ENCODE measurements at places on chromosomes 1 and 21. TPM values are rescaled to one million over a fixed set of nuclear protein-coding genes. Genes with fewer than 3 reads are reported as not detected.

Gene FOXD2
- 1.4 TPM for polyA plus RNA-seq

Gene CFHR2
- 9.6 TPM for polyA plus RNA-seq

Gene GFI1
- 0.41 TPM for polyA plus RNA-seq

Gene DNAH14
- 15.2 TPM for polyA plus RNA-seq

Gene FNBP1L
- polyA plus RNA-seq: 37.3 TPM

Gene MTMR11
- polyA plus RNA-seq: 34.0 TPM

Gene HTR1D
- polyA plus RNA-seq: 0.19 TPM

Gene KPRP
- polyA plus RNA-seq: not detected

Gene F3
- polyA plus RNA-seq: 412 TPM

Gene EEIG2
- polyA plus RNA-seq: 3.6 TPM

Gene LRRC3
- polyA plus RNA-seq: 7.2 TPM

Gene ZNF648
- not detected for polyA plus RNA-seq

Gene A3GALT2
- not detected for polyA plus RNA-seq

Gene LRRC7
- 0.94 TPM for polyA plus RNA-seq

DNA sequence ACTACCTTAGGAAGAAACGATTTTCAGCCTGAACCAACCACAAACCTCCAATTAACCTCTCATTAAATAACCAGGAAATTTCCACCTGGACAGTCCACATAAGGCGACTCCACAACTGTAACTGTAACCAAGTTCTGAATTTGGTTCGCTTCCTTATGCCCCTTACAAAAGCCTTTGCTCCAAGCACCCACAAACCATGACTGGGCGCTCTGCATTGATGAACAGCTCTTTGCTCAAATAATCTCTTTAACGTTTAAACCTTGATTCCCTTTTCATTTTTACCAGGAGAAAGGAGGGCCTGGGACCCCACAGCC lies 38.2 kb upstream of the ZNF124 start:
- no peak for DNase-seq

DNA sequence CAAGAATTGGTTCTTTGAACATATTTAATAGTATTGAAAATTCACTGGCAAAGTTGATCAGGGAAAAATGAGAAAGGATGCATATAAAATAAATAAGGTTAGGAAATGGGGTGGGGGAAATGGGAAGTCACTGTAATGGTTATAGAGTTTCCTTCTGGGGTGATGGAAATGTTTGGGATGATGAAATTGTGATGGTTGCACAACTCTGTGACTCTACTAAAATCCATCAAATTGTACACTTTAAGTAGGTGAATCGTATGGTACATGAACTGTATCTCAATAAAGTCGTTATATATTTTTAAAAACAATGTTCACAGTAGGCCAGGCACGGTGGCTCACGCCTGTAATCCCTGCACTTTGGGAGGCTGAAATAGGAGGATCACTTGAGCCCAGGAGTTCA lies 56.4 kb upstream of the ZYG11A start:
- no peak for DNase-seq

DNA sequence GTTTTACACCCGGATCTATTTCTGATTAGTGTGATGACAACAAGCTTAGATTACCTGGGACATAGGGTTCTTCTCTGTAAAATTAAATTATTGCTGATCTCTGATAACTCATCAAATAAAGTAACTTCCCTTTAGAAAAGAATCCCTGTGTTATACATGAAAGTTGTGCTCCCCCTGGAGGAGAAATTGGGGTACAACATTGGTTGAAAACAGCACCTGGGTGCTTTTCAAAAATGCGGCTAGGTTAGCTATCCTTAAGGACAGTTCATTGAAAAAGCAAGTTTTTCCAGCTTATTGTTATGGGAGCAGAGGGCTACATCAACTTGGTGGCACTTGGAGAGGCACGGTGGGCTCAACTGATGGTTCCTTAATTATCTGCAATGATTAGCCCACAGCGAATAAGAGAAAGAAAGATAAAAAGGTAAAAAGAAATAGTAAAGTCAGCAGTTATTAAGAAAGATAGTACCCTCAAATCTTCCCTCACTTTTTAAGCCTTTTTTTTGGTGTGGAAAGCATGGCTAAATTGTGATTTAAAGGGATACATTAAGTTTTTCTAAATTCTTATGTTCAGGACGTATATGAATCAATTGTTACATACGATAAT lies 97.8 kb downstream of the FMN2 start:
- DNase-seq: peak; percentile 73

- no peak for DNase-seq
Measured at GRCh38 chr1:63662056-63662836, 69.0 kb downstream of the PGM1 start.

DNA sequence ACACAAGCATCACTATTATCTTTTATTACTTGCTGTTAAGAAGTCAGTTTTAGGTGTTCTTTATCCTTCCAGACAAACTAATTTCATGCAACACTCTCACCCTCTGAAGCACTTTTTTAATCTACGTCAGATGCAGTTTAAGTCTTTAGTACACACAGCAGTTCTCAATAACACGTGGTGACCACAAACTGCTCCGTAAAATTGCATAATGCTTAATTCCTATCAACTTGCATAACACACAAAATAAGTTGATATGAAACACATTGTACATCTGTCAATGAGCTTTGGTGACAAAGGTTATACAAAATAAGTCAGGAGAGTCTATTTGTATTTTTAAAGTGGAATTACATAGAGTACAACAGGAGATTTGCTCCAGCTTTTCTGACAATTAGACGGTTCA lies 140.9 kb upstream of the ETS2 start:
- no peak for DNase-seq

DNA sequence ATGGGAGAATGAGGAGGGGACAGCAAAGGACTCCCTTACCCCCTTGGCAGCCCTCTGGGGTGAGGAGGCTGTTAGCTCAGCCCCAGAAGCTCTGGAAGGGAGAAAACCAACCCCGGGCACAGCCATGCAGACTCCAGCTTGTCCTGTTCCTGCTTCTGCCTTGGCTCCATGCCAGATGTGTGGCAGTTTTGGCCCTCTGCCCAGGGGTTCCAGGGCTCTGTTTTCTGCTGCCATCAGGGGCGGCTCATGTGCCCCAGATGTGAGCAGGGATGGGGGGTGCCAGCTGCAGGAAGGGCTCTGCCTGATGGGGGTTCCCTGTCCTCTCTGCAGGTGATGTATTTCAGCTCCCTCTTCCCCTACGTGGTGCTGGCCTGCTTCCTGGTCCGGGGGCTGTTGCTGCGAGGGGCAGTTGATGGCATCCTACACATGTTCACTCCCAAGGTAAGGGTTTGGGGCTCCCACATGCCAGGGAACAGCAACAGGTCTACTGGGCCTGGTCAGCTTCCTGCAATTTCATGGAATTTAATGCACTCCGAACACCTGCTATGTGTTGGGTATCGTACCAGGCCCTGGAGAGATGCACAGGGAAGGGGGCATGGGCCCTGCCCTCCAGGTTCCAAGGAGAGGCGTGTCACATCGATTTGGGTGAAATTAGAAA lies 26.1 kb downstream of the SLC6A17 start:
- DNase-seq: peak; percentile 35

DNA sequence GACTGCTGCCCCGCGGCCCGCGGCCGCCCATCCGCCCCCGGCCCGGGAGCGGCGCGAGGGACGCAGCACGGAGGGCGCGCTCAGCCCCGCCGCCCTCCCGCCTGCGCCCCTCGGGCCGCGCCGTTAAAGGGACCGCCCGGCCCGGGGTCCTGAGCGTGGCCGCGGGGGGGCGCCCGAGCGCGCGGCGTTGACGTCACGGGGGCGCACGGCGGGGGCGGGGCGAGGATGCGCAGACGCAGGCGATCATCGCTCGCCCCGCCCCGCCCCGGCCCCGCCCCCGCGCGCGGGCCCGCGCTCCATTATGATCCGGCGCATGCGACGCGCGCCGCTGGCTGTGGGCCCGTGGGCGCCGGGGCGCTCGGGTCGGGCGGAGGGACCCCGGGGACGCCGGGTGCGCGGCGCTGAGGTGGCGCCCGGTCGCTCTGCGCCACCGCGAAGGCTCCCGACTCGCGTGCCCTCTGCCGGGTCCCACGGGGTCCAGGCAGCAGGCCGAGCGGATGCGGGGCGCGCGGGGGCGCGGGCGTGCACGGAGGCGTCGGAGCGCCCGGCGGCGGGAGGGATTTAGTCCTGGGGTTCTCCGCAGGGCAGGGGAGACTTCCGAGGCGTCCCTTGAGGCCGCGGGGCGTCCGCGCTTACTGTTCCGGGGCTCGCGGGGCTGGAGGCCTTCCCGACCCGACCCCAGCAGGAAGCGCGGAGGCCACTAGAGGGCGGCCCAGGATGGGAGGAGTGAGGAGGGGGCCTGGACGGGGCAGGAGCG lies at the start of gene DVL1:
DVL1 (minus strand) TSS at position 163 of the 757 bp plus-strand sequence. CDS start 353 bp downstream, outside the sequence.
- DNase-seq: peak; percentile 86

DNA sequence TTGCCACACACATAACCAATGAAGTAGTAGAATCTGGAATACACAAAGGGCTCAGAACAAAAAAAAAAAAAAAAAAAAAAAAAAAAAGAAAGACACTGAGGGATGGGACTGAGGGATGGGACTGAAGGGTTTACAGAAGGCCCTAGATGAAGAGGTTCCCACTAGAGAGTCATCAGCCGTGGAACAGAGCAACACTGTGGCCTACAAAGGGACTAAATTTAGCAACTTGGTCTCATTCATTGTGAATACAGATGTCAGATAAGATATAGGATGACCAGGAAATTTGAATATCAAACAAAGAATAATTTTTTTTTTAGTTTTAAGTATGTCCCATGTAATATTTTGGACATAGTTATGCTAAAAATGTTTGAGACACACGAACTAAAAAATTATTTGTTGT lies 62.1 kb downstream of the GLUL start:
- DNase-seq: no peak

GRCh38 chr1:165075725-165076370 lies 280.7 kb downstream of the LMX1A start:
- peak; percentile 53 for DNase-seq

GRCh38 chr1:183228347-183229220 lies 42.5 kb downstream of the LAMC2 start:
- DNase-seq: peak; percentile 51

GRCh38 chr1:15492596-15492995 lies 16.7 kb downstream of the CELA2B start:
- DNase-seq: no peak

DNA sequence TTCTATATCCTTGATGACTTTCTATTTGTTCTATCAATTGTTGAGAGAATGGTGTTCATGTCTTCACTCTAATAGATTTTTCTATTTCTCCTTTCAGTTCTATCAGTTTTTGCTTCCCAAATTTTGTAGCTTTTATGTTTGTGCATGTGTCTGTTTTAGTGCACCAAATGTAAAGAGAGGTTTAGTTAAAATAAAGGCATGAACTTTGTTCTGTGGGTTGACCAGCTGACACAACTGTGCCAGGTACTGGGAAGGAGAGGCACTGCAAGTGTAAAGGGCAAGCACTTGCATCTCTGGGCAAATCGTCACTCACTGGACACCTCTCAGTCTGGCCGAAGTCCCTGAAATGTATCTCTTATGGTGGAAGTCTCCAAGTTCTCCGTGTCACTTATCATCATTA lies 38.6 kb upstream of the ABCD3 start:
- DNase-seq: no peak

GRCh38 chr1:14415396-14415795 lies 183.1 kb upstream of the KAZN start:
- no peak for DNase-seq

GRCh38 chr1:203671521-203672278 lies 45.1 kb downstream of the ATP2B4 start:
- DNase-seq: no peak

- DNase-seq: no peak
Measured at GRCh38 chr1:169318536-169319244, 48.9 kb downstream of the NME7 start.

- peak; percentile 57 for DNase-seq
Measured at GRCh38 chr1:22665752-22666151, 12.7 kb downstream of the C1QB start.

DNA sequence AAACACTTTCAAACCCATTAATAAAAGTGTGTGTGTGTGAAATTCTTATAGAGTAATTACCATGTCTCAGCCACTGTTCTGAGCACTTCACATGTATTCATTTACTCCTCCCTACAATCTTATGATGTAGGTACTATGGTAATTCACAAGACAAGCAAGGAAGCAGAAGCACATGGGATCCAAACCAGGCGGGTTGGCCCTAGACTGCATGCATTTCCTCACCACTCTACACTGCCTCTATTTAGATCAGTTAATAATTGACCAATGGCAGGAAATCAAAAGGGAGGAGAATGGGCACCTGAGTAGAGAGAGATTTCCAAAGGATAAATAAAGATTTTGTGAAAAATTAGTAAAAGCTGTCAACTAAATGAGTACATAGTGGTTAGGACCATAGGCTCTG lies 15.7 kb downstream of the MAP3K21 start:
- no peak for DNase-seq

GRCh38 chr1:8625981-8626898 lies 191.2 kb downstream of the RERE start:
- peak; percentile 19 for DNase-seq

DNA sequence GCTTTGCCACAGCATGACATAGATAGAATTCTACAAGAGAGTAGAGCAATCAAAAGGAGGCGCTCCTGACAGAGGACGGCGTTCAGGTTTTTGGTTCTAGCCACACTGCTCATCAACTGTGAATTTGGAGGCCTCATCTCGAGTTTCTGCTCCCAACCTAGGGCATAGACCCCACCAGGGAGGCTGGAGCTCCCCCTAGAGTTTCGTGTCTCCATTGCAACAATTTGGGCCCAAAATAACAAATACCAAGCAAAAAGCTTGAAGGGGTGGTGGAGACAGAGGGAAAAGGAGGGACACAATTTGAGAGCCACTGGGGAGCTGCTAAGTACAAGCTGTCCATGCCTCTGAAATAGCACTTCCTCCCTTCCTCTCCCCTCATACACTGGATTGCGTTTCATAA lies 297.0 kb downstream of the GPATCH2 start:
- peak; percentile 20 for DNase-seq

- DNase-seq: no peak
Measured at GRCh38 chr1:11854519-11854918, 4.2 kb downstream of the NPPB start.

GRCh38 chr1:21530368-21531016 lies 21.3 kb downstream of the ALPL start:
- DNase-seq: no peak

- no peak for DNase-seq
Measured at GRCh38 chr1:12129624-12130023, 37.2 kb upstream of the TNFRSF1B start.

DNA sequence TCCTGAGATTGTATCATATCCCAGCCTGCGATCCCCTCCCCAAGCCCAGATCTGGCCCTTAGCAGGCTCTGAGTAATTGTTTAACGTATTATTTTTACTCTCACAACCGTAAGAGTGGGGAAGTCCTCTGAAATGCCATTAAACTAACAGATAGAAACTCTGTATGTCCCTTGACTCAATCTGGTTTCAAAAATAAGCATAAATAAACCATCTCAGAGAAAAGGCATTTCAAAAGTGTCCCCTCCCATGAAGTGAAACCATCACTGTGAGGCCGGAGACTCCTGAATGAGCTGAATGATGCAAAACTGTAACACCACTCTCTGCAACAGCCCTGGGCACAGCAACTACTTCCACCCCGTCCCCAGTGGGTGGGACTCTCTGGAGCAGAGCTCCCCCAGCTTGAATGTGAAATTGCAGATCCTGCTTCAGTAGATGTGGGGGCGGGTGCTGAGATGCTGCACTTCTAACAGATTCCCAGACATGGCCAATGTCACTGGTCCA lies 104.1 kb downstream of the SYF2 start:
- DNase-seq: no peak

GRCh38 chr1:56973923-56974742 lies 8.3 kb upstream of the C8B start:
- no peak for DNase-seq

Data from hepatocyte (in vitro differentiated cells).